ENCODE measurements at places on chromosomes 5 and 9. TPM values are rescaled to one million over a fixed set of nuclear protein-coding genes. Genes with fewer than 3 reads are reported as not detected.

Gene PAIP2
- 95.3 TPM for polyA plus RNA-seq

Gene ZNF79
- 5.1 TPM for polyA plus RNA-seq

Gene MACROH2A1
- polyA plus RNA-seq: 154 TPM

Gene SLC38A9
- polyA plus RNA-seq: 25.5 TPM

Gene ZNG1F
- 9.9 TPM for polyA plus RNA-seq

Gene PCA3
- not detected for polyA plus RNA-seq

Gene LRRTM2
- not detected for polyA plus RNA-seq
